ENCODE measurements at places on chromosomes 1 and 21.

GRCh38 chr1:36419140-36419539 lies 21.4 kb upstream of the LSM10 start:
- no peak for DNase-seq

- no peak for DNase-seq
These were observed 28.5 kb downstream of the CAMK1G start for GRCh38 chr1:209611771-209612570.

DNA sequence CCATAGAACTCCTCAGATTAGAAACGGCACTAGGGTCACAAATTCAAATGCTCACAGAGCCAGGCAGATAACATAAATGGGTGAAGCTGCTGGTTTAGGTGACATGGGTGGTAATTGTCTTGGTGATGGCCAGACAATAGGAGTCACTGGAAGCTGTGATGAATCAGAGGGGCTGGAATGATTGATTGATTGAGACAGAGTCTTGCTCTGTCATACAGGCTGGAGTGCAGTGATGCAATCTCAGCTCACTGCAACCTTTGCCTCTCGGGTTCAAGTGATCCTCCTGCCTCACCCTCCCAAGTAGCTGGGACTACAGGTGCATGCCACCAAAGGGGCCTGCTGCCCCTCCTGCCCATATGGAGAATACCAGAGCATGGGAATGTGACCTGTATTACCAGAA lies 63.0 kb downstream of the HIVEP3 start:
- DNase-seq, result no peak

DNA sequence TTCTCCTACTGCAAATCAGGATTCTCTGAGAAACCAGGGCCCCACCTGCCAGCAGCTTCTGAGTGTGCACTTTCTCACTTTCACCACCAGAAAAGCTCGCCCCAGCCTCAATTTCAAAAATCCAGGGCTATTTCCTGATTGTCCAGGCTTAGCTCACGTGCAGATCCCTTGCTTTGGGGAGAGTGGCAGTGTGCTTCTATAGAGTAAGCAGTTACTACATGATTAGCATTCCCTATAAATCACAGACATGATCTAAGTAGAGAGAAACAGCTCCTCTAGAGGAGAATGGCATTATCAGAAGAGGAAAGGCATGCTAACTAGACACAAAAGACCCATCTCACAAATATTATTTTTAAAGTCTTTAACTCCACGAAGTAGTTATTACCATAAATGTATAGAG lies 456.0 kb upstream of the PKN2 start:
- DNase-seq, result no peak

DNA sequence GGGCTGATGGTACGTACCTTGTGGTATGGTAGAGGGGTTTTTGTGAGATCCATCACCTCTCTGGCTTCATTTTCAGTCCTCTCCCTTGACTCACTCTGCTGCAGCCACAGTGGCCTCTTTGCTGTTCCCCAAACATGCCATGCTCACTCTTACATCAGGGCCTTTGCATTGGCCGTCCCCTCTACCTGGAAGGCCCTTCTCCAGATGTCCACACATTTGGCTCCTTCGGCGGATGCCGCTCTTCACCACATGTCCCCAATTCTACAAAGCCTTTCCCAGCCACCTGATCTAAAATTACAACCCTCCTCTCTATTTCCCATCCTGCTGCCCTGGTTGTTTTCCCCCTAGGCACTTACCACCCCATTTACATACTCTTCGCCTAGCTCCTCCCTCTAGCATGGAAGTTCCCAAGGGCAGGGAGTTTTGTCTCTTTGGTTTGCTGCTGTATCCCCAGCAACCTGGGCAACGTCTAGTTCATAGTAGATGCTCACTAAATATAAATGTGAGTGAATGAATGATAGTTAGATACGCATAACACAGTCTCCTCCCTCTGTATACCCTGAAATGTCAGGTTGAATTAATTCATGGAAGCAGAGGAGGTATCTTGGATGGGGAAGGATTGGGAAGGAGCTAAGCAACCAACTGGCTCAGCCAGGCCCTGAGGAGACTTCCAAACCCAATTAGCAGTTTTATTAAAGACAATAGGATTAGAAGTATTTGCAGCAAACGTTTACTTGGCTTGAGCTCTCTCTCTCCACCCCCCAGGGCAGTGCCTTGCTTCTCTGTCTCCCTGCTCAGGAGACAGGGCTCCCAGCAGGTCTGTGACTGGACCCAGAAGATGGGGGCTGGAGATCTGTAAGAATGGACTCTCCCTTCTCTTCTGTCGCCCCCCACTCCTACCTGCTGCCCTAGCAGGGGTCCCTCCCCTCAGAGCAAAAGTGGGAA lies 264.2 kb downstream of the GRIK3 start:
- DNase-seq, result no peak
